ENCODE measurements at places on chromosomes 5 and 9.

GRCh38 chr5:87053146-87053545, 214.5 kb upstream of the RASA1 start:
- no peak for DNase-seq

DNA sequence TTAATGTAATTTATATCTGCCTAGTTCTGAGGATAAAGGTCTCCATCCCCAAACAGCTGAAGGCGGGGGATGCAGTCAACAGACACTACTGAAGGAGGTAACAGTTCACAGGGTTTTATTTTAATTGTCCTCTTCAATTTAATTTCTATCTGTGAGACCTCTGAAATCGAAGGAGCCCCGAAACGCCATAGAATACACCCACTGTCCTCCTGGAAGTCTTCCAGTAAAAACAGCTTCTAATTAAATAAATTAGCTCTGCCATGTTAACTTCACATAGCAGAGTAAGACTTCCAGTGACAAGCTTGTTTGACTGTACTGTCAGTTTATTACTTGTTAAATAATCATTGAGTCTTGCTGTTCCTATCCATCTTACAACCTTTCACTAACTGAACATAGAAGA, 193.5 kb downstream of the SEC61B start:
- no peak for DNase-seq

- no peak for DNase-seq
Measured at GRCh38 chr5:83035373-83036100, 41.7 kb downstream of the TMEM167A start.

GRCh38 chr9:73325983-73326382, 174.3 kb downstream of the ANXA1 start:
- no peak for DNase-seq

DNA sequence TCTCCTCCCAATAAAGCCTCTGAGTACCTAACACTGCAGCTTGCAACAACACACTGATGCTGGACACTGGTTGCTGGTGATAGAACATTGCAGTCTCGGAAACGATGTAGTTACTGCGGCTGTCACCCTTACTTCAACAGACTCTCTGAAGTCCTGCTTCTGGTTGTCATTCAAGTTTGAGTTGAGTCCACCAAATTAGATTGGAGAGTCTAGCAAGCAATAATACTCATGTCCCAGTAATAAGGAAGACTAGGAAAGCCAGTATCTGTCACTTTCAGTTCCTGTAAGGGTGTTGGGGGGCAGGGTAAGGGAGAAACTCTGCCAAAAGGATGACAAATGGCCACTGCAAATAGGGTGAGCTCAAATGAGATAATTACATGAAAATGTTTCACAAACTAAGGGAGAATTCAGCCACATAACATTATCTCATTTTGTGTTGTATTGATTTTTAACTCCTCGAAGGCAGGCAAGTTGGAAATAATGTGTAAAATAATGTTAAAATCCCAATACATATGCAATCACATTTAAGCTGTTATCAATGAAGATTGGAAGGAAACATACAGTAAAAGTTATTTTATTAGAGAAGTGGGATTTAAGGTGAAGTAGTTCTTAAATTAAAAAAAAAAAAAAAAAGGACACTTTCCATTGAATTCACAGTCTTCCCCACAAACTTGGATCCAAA, 849 bp upstream of the IFT74 start:
- DNase-seq = no peak

DNA sequence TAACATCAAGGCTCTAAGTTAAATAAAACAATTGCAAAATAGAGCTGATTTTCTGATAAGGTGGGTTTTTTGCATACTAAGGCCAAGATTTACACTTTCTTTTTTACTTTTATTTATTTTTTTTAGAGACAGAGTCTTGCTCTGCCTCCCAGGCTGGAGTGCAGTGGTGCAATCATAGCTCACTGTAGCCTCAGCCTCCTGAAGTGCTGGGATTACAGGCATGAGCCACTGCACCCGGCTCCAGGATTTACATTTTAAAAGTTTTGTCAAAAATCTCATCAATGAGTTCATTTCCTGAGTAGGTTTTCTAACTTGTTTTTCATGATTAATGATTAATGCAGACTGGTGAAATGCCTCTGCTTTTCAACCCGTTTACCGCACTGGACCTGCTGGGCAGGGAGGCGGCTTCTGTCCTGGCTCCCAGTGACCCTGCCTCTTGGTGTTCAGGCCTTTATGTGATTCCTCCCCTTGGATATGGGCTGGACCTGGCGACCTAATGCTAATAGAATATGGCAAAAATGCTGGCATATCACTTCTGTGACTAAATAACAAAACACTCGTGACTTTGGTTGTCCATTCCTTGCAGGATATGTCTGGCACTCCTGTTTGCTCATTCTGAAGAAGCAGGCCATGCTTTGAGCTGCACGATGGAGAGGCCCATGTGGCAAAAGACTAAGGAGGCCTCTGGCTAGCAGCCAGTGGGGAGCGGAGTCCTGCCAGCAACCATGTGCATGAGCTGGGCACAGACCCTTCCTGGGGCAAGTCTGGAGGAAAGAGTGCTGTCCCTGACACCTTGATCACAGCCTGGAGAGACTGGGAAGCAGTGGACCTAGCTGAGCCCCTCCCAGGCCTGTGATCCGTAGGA, 72.2 kb upstream of the PTCH1 start:
- DNase-seq = no peak

GRCh38 chr5:37136694-37137093, 112.5 kb downstream of the CPLANE1 start:
- no peak for DNase-seq

- no peak for DNase-seq
Measured at GRCh38 chr9:126614455-126615244, 922 bp downstream of the LMX1B start.

GRCh38 chr9:20243841-20244240, 378.5 kb downstream of the MLLT3 start:
- DNase-seq = no peak

- no peak for DNase-seq
Measured at GRCh38 chr5:124905256-124906130, 159.1 kb upstream of the ZNF608 start.

GRCh38 chr9:84935528-84936117, 266.1 kb downstream of the NTRK2 start:
- DNase-seq = no peak

DNA sequence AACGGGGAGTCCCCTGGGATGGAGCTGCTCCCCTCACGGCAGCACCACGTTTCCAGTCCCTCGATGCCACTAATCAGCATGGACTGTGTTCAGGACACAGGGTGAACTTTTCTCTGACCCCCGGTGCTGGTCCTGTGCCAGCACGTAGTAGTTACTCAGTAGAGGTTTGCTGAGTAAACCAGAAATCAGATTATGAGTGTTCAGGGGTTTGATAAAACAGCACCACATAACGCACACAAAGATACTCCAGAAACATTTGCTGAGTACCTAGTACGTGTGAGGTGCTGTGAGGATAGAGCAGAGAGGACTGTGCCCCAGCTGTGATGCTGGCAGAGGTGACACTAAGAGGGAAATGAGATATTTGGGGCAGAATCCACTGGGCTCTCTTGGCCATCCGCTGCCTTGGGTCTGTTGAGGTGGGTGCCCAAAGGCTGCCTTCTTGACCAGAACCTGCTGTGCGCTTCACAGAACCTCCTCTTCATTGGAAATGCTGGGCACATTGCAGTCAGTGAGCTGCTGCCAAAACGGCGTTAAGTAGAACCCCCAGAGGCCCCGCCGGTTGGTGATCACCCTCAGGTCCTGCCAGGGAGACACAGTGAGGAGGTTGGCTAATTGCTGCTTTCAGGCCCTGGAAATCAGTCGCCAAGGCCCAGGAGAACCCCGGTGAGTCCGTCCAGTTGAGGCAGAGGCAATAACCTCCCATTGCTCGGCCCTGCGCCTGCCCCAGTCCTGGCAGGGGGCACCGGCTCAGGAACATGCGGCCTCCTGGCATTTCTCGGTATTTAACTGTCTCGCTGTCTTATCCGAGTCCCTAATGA, 49.4 kb downstream of the NEURL1B start:
- DNase-seq = no peak

GRCh38 chr9:28163619-28164018, 590.3 kb upstream of the C9orf72 start:
- no peak for DNase-seq

GRCh38 chr9:114214686-114215414, 59.5 kb downstream of the COL27A1 start:
- no peak for DNase-seq

DNA sequence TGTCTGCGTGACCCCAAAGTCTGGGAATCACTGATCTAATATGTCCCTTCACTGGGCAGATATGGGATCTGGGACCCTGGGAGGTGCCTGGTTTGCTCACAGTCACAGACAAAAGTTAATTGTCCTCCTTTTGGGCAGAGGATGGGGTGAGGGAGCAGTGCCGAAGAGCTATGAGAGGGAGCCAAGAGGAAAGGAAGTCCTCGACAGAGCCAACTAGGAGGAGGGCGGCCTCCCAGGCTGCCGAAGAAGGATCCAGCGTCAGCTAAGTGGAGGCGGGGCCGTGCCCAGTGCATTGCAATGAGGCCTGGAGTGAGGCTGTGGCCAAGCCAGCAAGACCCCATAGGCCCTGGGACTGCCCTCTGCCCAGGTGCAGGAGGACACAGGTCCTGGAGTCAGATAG, 11.4 kb downstream of the AIF1L start:
- DNase-seq = no peak
